Effector CD4-positive, alpha-beta T cell (primary cell): ENCODE measurements at places on chromosomes 3 and 15.

GRCh38 chr3:187040516-187041361 lies 98.6 kb downstream of the RPL39L start:
- no peak for DNase-seq

- no peak for DNase-seq
Observed at GRCh38 chr3:118813472-118813871, 221.2 kb downstream of the IGSF11 start.

GRCh38 chr3:151630035-151630434 lies 103.7 kb upstream of the AADACL2 start:
- no peak for DNase-seq

- no peak for DNase-seq
Observed at GRCh38 chr3:49339581-49339940, 292 bp downstream of the USP4 start.

- DNase-seq = no peak
Observed at GRCh38 chr3:196225086-196225485, 8.8 kb downstream of the SLC51A start.

DNA sequence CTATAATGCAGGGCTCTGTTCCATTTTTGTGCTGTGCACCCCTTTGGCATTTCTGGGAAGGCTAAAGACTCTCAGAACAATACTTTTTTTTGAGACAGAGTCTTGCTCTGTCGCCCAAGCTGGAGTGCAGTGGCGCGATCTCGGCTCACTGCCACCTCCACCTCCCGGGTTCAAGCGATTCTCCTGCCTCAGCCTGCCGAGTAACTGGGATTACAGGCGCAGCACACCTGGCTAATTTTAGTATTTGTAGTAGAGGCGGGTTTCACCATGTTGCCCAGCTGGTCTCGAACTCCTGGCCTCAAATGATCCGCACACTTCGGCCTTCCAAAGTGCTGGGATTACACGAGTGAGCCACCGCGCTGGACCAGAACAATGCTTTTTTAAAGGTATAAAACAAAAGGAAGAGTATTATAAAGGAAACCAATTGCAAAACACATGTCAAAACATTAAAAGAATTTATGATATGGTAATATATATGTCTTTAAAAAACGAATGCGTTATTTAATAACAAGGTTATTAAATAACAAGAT lies 999 bp downstream of the SQOR start:
- DNase-seq = no peak

- no peak for DNase-seq
Observed at GRCh38 chr3:172098698-172099494, 59.5 kb downstream of the FNDC3B start.

DNA sequence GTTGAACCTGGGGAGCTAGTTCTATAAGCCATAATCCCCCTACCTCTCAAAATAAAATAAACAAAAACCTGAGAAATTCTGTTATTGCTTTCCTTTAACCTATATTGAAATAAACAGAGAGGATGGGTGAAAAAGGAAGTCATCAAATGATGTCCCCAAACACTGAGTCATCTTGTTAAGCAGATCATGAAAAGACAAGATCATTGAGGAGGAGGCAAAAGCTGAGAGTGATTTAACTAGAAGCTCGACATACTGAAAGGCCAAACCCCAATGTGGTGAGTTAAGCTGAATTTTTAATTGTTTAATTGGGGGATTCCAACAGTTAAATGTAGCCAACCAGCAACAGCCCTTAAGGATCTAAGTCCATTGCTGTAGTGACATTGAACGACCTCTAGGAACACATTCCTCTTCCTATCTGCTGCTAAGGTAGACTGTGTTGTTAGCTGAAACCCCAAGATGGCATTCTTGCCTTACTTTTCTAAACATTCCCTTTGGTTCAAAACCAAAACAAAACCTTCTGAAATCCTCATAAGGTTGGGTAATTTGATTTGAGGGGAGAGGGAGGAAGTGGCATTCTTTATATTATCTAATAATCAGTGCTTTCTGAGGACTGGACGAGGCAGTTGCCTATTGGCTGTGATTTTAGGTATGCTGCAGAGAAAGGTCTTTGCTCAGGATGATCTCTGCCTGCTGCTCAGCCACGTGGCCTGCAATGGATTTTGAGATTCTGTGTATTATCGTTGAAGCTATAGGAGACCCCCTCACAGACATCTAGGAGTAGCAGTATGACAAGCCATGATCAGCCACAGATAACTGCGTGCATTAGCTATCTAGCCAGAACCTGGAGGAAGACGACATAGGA lies 62.7 kb upstream of the BNIP2 start:
- DNase-seq = no peak

DNA sequence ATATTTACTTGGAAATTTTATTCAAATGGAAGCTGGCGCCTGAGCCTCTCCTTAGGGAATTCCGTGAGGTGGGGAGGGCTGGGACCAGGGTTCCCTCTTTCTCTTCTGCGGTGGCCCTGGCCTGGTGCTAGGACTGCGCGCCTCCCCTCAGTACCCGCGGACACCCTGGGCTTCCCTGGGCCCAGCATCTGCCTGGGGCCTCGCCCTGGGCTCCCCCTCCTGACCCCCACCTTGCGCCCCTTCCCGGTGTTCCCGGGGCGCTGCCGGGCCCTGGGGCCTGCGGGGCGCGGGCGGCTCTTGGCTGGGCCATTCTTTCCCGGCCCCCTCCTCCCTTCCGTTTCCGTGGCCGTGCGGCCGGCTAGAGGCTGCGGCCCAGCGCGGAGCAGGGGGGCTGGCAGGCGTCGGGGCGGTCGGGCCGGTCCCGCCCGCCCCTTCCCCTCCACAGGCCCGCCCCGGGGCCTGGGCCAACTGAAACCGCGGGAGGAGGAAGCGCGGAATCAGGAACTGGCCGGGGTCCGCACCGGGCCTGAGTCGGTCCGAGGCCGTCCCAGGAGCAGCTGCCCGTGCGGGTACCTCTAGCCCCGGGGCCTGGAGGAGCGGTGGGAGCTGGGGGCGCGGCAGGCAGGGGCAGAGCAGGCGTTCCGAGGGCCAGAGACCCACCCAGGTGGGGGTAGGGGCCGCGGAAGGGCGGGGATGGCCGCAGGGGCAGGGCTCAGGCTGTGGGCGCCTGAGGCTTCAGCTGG lies at the start of gene FES:
TSS of gene FES (plus strand) at position 529 of the 743 bp plus-strand sequence. CDS start 542 bp downstream, outside the sequence.
- DNase-seq = no peak

DNA sequence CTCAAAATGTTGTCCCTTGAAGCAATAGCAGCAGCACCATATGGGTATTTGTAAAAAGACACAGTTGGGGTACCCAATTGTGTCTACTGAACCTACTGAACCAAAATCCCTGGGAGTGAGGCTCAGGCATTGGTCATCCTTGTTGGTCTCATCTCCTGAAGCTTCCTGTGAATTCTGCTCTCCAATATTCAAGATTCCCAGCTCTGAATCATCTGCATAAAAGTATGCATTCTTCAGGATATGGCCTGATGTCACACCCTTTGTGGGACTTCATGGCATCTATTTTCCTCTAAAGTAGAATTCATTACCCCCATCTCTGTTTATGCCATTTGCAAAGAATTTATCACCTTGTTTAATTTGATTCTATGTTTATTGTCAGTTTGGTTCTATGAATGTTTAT lies 13.3 kb upstream of the PTX3 start:
- no peak for DNase-seq

GRCh38 chr15:91182101-91182500 lies 82.0 kb downstream of the SV2B start:
- DNase-seq = no peak

- no peak for DNase-seq
Observed at GRCh38 chr15:46525984-46526725, 891.3 kb downstream of the SQOR start.

- DNase-seq = no peak
Observed at GRCh38 chr3:50168388-50168787, 13.3 kb downstream of the SEMA3F start.

GRCh38 chr15:72201391-72201921 lies 3.9 kb upstream of the GRAMD2A start:
- no peak for DNase-seq

DNA sequence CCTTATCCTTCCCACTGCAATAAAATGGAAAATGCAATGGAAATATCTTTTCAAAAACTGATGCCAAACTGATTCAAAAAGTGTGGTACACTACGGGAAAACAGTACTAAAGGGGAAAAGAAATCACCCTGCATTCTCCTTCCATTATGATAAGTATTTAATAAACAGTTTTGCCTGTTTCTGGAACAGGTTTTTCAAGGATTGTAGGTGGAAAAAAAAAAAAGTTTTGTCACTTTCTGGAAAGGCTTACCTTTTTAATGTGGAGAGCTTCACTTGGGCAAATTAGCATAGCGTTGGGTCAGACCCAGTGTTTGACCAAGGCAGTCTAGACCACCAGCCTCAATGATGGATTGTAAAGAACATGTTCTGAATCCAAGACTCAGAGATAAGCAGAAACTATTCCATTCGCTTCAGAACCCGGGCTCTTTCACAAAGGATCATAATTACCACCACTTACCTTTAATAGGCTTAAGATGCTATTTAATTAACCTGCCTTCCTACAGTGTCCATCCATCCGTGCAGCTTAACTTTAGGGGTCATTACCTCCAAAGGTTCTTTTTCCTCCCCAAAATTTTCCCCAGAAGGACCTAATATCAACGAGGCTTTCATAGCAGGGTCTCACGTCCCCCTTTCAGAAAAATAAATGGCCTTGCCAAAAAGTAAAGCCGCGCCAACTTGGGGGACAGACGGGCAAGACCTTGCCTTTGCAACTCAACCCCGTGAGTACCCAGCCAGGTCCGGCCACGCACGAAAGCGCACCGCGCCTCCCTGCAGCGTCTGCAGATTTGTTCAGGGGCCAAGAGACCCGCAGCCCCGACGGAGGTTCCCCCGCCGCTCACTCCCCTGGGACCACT lies 1.0 kb downstream of the DCBLD2 start:
- no peak for DNase-seq

DNA sequence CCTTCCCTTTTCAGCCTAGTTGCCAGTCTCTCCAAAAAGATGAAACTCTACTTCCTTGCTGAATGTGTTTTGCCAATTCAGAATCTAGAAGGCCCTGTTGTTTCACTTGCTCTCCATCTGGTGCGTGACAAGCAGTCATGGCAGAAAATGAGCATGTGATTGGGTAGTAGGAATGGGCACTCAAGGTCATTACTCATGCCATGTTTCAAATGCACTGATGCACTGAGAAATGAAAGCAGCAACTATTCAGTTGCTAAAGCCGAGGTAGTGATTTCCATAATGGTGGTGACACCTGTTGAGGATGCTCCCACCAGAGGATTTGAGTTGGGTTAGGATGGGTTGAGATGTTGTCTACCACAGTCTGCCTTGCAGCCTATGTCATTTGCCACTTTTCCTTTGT lies 12.7 kb downstream of the ZBTB38 start:
- DNase-seq = no peak

GRCh38 chr3:55592572-55592971 lies 105.5 kb upstream of the WNT5A start:
- DNase-seq = no peak

DNA sequence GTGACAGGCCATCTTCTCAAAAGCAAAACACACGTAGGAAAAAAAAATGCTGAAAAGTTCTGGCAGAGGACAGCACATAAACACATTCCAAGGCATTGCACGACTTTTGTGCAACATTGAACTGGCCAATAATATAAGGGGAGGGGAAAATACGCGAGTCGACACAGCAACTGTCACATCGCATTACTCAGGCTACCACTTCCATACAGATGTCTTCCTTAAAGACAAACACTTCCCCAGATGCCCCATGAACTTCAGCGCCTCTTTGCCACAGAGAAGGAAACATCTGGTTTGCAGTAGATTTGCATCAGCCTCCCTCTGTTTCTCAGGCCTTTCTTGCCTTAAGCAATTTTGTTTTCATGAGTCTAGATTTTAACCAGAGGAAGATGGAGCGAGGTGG lies 144.4 kb upstream of the IGF1R start:
- DNase-seq = no peak

DNA sequence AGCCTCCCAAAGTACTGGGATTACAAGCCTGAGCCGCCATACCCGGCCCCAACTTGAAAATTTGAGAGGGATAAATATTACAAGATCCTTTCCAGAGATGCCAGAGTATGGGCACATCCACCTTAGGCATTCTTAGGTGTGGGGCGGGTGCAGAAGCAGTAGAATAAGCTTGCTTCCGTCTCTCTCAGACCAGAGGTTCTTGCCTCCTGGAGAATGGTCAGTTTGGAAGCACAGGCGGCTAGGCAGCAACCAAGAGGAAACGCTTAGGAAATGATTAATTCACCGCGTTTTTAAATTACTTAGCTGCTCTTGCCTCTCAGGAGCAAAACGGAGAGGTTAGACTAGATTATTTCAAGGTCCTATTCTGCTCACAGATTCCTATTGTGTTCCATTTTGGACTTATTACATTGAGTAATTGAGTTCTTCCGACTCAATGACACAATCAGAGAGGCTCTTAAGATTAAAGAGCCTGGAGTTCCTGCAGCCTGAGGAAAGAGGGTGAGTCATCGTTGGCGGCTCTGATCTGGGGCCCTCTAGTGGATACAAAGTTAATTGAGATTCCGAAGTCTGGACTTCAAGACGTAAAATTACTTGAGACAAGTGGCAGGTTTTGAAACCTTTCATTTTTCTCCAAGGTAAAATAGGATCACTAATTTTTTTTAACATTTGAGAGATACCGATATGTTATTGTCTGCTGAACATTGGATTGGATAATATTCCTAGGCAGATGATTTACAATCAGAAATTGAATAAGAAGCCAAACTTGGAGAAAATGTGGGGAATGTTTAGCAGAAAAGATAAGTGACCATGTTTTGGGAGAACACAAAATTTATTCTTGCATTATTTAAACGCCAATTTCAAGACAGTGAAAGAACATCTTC lies 5.8 kb upstream of the TOPAZ1 start:
- DNase-seq = peak; percentile 27

- no peak for DNase-seq
Observed at GRCh38 chr3:165523801-165524200, 313.4 kb downstream of the BCHE start.

GRCh38 chr3:193711523-193711963 lies 118.5 kb downstream of the OPA1 start:
- DNase-seq = no peak

GRCh38 chr15:40331637-40332036 lies 8.1 kb downstream of the INAFM2 start:
- DNase-seq = no peak

DNA sequence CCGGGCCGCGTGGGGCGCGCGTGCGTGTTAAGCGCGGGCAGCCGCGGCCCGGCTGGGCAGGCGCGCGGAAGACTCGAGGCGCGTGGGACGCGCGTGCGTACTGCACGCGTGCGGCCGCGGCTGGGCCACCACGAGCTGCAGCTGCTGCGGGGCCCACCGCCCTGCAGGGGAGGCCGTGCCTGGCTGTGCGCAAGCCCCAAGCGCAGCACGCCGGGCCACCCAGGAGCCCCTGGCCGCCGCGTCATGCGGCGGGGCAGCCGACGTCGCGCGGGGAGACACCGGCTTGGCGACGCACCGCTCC lies 590 bp upstream of the TRIM71 start:
- DNase-seq = no peak

GRCh38 chr3:184176377-184177330 lies 2.0 kb downstream of the AP2M1 start:
- no peak for DNase-seq

DNA sequence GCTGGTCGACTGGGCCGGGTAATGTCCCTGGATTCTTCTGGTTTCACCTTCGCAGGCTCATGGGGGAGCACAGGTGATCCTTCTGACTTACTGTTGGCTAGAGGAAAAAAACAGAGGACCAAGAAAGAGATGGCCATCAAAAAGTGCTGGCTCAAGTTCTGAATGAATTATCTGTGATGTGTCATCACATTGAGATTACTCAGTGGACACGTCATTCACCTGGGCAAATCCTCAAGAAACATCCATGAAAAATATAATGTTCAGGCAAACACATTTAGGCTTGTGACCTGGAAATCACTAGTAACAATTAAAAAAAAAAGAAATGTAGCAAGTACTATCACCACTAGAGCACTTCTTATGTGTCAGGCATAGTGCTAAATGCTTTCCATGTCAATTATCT lies 81.5 kb upstream of the SLC2A2 start:
- no peak for DNase-seq
